OCI-LY7 (cell line): ENCODE measurements at places on chromosomes 1 and 21. TPM values are rescaled to one million over a fixed set of nuclear protein-coding genes. Genes with fewer than 3 reads are reported as not detected.

- no peak for DNase-seq
Measured at GRCh38 chr1:19010995-19011844, 54.7 kb upstream of the IFFO2 start.

GRCh38 chr1:178739285-178740045 is 14.4 kb downstream of the RALGPS2 start:
- no peak for DNase-seq

DNA sequence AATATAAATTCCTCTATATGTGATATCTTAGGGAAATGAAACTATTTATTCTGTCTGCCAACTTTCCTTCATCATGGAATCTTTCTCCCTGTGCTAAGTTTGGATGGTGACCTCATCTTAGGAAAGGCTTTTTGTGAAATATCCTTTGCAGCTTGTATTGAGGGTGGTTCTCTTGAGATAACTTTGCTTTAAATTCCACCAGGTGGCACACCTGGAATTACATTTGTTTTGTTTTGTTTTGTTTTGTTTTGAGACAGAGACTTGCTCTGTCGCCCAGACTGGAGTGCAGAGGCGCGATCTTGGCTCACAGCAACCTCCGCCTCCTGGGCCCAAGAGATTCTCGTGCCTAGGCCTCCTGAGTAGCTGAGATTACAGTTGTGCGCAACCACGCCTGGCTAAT is 7.6 kb upstream of the CD1A start:
- peak; percentile 62 for DNase-seq

DNA sequence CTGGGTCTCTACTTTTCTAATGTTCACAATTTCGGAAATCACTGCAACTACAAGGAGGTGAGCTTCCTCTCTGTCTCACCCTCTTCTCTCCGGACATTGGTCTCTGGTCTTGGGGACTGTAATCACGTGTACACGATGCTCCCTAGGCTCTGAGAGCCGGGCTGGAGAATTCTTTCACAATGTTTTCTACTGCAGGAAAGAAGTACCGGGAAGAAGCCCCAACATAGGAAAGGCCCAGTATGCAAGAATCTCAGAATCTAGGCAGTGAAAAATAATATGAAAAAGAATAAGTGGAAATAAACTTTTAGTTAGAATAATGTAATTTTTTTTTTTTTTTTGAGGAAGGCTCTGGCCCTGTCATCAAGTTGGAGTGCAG is 13.5 kb upstream of the HJV start:
- DNase-seq: peak; percentile 46

DNA sequence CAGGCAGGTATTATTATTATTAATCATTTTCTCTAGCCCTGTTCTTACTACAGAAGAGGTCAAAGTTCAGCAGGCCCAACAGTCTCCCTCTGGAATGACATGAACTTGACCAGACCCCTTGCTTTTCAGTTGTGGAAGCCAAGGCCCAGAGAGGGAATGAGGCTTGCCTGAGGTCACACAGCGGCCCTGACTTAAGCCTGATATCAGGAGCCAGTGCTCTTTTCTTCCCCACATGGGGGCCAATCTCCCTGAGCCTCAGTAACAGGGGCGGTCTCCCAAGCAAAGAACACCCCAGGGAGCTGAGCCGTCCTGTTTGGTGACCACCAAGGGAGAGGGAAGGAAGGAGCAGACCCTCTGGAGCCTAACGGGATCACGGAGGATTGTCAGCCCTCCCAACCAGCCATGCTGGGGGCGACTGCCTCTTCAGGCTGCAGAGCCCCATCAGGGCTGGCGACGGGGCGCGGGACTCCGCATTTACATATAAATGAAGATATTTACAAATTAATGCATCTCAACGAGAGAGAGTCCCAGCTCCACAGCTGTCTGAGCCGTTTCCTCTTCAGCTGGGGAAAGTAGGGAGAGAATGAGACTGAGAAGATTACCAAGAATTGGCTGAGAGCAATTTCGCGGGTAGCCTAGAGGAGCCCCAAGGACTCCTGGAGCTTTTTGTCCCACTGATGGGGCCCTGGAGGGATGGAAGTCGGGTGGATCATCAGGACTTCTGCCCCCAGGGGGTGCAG is 186.1 kb upstream of the KLHDC7A start:
- DNase-seq: no peak

DNA sequence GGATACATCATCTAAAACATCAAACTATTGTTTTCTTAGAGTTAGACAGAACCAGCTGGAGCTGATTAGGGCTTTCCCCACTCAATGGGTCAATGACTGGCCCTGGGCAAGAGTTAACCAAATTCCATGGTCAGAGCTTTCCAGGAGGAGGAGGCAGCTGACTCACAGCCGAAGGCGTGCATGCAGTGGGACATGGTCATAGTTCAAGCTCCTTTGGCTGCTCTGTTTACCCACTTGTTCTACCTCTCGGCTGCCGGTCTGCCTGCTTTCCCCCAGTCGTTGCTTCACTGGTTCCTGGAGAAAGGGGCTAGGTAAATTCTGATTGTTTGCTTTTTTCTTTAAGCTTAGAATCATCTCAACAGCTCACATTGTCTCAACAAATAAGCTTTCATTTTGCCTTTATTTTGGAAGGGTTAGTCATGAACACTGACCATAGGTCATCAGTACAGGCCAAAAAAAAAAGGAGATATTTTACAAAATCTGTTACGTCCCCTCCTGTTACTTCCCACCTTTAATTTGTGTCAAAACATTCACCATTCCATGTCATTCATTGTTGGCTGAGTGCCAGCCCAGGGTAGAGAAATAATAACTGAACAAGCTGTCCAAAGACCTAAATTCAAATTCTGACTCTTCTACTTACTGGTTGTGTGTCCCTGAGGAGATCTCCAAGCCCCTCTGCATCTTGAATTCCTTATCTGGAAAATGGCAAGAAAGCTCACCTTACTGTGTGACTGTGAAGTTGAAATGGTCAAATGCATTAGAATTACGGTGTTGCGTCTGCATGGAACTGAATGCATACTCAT is 12.0 kb downstream of the MAB21L3 start:
- DNase-seq: no peak

GRCh38 chr1:17011439-17012307 is at the start of gene ATP13A2:
TSS of gene ATP13A2 (minus strand) at chr1:17011928. CDS start at chr1:17011738, 190 bp downstream.
- peak; percentile 92 for DNase-seq

DNA sequence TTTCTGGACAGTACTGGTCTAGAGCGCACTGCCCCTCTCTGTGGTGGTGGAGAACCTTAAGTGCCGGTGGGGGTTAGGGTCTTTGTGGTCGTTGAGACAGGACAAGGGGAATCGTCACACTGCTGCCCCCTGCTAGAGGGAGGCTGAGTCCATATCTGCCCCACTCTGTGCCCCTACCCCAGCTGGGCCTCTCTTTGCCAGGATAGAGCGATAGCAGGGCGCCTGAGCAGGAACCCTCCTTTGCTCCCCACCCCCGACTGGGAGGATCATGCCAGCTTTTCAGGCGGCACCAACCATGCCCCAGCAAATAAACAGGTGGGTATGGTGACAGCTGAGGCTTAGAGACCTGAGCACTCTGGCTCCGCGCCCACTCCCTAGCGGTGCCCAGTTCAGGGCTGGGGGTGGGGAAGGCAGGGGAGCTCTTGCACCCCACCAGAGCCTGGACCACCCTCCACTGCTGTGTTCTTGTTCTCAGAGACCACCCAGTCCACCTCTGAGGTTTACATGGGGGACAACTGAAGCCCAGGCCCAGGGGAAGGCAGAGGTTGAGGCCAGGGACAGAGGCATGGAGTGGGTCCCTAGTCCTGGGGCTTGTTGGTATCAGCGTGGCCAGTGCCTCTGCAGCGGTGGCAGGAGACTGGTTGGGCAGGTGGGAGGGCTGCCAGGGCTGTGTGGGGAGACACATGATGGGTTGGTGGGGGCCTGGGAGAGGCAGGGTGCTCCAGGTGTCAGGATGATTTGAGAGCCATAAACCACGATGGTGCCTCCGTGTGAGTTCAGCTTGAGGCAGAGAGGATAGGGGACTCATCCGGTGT is 1.6 kb downstream of the PADI2 start:
- DNase-seq: no peak

- DNase-seq: no peak
Measured at GRCh38 chr1:26405281-26405915, 5.2 kb upstream of the LIN28A start.

DNA sequence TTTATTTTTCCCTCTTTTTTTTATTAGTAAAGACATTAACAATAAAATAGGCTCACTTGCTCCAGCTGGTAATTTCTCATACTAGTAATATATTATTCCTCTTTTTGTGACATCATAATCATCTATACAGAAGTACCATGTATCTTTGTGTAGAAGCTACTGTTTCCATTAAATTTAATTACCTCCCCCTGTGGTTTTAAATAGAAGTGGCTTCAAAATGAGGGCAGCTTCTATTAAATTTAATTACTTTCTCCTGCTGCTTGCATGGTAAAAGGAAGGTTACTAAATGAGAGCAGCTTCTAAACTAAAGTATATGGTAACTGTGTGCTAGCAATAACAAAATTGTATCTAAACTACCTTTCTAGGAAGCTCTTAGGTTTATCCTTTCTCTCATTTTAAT is 94.0 kb downstream of the DPYD start:
- no peak for DNase-seq

GRCh38 chr1:70042090-70042731 is 163.2 kb downstream of the LRRC40 start:
- DNase-seq: no peak

GRCh38 chr1:209787551-209787950 is 3.2 kb upstream of the C1orf74 start:
- DNase-seq: no peak

DNA sequence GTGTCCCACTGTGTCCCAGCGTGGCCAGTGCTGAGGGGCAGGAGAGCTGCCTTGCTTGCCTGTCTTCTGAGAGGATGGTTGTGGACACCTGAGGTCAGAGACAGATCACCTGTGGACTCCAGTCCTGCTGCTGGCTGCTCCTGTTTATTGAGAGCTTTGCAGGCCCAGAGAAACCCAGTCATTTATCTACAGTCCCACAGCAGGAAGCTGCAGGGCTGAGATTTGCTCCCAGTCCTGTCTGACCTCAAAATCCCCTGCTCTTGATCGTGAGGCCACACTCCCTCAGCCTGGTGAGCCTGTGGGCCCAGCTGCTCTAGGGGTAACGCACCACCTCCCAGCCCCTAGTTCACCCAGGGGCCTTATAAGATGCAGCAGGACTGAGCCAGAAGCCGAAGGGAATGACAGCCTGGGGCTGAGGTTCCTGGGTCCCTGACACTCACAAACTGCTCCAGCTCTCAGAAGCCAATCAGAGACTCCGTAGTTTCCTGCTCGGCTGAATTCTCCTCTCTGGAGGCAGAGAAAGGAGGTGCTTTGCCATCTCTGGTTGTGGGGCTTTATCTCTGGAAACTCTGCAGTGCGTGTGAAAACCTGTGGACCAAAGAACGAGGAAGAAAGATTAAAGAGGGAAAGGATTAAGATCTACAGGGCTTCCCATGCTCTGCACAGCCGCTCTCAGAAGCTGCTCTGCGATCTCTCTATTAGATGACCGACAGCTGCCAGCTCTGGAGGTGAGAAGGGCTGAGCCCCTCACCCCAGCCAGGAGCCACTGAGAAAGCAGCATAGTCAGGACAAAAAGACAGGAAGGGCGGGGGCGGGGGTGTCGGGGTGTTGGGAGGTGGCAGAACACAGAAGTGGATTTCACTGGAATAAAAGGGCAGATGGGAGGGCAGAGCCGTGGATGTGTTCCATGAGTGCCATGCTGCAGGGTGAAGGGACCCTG is 39.1 kb downstream of the UBIAD1 start:
- DNase-seq: no peak

GRCh38 chr1:180540697-180541594 is 17.8 kb upstream of the OVAAL start:
- no peak for DNase-seq

DNA sequence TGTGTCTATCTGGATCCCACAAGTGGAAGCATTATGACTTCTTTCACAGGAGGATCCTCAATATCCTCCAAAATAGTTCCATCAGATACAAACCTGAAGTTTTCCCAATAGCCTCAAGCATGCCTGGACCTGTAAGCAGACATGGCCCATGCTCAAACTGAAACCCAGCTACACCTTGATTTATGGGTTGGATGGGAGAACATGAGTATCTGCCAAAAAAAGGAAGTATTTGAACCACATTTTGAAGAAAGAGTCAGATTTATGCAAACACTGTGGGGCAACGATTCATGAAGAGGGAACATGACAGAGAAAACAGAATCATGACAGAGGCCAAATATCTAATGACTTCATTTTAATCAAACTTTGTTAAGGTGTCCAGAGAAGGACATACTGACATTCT is 351.0 kb upstream of the NFIA start:
- DNase-seq: no peak

DNA sequence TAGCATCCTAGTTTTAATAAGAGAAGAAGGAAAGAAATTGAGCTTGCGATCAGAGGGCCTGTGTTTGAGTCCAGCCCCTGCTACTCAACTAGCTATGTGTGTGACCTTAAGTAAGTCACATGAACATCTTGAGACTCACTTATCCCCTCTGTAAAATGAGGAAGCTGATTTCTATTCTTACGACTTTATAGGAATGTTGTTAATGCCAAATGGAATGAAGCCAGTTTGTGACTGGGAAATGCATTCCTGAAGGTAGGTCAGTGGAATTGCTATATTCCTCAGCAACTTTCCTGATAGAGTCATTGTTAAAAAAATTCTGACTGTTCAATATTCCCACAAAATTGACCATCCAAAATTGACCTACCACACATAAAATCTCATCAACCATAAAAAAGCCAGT is 14.9 kb downstream of the FASLG start:
- no peak for DNase-seq

- DNase-seq: no peak
Measured at GRCh38 chr1:36605942-36606640, 123.4 kb upstream of the CSF3R start.

GRCh38 chr1:29855561-29856160 is 619.3 kb downstream of the PTPRU start:
- no peak for DNase-seq

DNA sequence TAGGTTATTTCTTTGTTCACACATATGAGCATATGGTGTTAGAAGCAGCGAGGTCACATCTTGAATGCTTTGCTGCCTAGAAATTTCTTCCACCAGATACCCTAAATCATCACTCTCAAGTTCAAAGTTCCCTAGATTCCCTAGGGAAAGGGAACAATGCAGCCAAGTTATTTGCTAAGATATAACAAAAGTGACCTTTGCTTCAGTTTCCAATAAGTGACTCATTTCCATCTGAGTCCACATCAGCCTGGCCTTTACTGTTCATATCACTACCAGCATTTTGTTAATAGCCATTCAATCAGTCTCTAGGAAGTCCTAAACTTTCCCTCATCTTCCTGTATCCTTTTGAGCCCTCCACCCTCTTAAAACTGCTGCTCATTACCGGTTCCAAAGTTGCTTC is 1502.5 kb downstream of the KCNT2 start:
- no peak for DNase-seq

The OR2L2 gene
- total RNA-seq: 0.07 and 0.10 TPM in 2 replicates

The OR2T8 gene
- total RNA-seq: not detected in 2 replicates

The SH2D1B gene
- total RNA-seq: not detected in 2 replicates

The ASPM gene
- total RNA-seq: 76.8 and 93.9 TPM in 2 replicates

The IL22RA1 gene
- not detected in 2 replicates for total RNA-seq

The ERMAP gene
- 5.1 and 5.2 TPM in 2 replicates for total RNA-seq

The CLDN17 gene
- not detected in 2 replicates for total RNA-seq

The FCRL6 gene
- not detected in 2 replicates for total RNA-seq

The ZBTB48 gene
- 51.3 and 58.2 TPM in 2 replicates for total RNA-seq

The CCDC185 gene
- not detected in 2 replicates for total RNA-seq

The AMY1B gene
- total RNA-seq: not detected in 2 replicates

The RBM8A gene
- 177 and 200 TPM in 2 replicates for total RNA-seq
